ENCODE measurements at places on chromosomes 7 and 10. TPM values are rescaled to one million over a fixed set of nuclear protein-coding genes. Genes with fewer than 3 reads are reported as not detected.

GRCh38 chr10:3468919-3469638, 296.5 kb upstream of the PITRM1 start:
- H3K4me3 ChIP-seq, result no peak overlapping the region
- DNase-seq, result peak; percentile 27
- no peak overlapping the region for H3K27ac ChIP-seq
- no peaks in the 10 kb centered on the region for H3K36me3 ChIP-seq

DNA sequence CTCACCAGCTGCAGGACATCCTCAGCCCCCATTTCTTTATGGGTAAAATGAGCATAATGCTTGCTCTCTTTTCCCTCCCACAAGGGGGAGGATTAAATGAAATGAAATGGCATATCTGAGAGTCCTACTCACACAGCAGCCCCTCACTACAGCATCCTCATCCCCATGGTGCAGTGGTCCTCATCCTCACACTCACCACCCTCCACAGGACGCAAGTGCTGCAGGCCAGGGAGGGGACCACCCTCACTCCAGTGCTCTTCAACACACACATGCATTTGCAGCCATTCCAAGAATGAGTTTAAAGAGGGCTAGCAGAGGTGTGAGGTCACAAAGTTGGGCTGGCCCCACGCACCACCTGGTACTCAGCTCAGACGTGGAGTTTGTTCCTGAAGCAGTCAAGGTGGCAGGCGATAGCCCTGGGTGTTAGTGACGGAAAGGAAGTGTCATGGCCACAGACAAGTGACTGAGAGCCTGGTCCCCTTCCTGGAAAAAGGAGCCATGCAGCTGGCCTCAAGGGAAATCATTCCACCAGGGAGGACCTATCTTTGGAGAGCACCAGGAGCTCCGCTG, 234.0 kb downstream of the TNS3 start:
- H3K4me3 ChIP-seq, result no peak overlapping the region
- no peak for DNase-seq
- H3K36me3 ChIP-seq, result no peaks in the 10 kb centered on the region
- H3K27ac ChIP-seq, result no peak overlapping the region
- H3K4me1 ChIP-seq, result no peaks in the 10 kb centered on the region

GRCh38 chr10:121935702-121936101, 7.9 kb upstream of the ATE1 start:
- no peak for DNase-seq
- H3K36me3 ChIP-seq, result no peaks in the 10 kb centered on the region
- H3K27me3 ChIP-seq, result no peaks in the 10 kb centered on the region
- H3K4me1 ChIP-seq, result no peaks in the 10 kb centered on the region

GRCh38 chr10:74122060-74122459, 28.6 kb downstream of the AP3M1 start:
- H3K4me3 ChIP-seq, result no peak overlapping the region
- peak overlapping the region; percentile 65 for H3K27ac ChIP-seq
- H3K4me1 ChIP-seq, result no peaks in the 10 kb centered on the region
- DNase-seq, result no peak
- H3K27me3 ChIP-seq, result no peaks in the 10 kb centered on the region

The ANK3 gene
- total RNA-seq, result 54.1 TPM

The COL28A1 gene
- total RNA-seq, result 0.60 TPM
